ENCODE measurements at places on chromosomes 6 and 20.

GRCh38 chr6:167998215-167998614 lies 744 bp downstream of the KIF25 start:
- no peak for DNase-seq

GRCh38 chr6:49416195-49416594 lies 46.9 kb downstream of the MMUT start:
- no peak for DNase-seq

- DNase-seq = no peak
Observed at GRCh38 chr6:167546611-167547327, 221.9 kb downstream of the TTLL2 start.

DNA sequence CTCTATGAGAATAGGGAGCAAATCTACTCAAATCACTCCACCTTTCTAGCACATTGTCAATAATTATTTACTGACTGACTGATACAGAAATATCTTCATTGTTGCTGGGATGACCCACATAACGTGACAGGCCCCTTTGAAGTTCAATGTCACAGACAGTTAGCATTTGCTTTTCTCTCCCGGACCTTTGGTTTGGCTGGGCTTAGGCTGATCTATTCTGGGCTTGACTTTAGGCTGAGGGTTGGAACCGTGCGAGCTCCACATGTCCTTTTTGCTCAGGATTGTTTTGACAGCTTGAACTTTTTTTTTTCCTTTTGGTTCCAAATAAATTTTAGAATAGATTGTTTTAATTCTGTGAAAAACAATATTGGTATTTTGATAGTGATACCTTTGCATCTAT lies 12.0 kb downstream of the ULBP3 start:
- no peak for DNase-seq

DNA sequence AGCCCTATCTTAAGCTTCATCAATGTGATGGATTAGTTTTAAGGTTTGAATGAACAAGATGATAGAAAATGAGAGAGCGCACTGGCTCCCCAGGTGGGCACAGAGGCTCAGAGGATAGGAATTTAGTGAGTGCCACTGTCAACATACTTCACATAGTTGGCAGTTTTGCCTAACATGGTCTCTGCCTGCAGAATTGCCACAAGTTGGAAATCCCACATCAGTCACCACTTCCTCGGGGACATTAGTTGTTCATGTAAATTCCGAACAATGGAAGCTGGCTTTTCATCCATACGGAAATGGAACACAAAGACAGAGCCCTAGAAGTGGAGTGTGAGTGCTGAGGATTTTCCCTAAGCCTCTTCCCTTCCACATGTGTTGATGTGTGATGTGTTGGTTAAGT lies 123.9 kb upstream of the PHACTR1 start:
- DNase-seq = no peak

- no peak for DNase-seq
Observed at GRCh38 chr20:8260837-8261251, 128.8 kb downstream of the PLCB1 start.

DNA sequence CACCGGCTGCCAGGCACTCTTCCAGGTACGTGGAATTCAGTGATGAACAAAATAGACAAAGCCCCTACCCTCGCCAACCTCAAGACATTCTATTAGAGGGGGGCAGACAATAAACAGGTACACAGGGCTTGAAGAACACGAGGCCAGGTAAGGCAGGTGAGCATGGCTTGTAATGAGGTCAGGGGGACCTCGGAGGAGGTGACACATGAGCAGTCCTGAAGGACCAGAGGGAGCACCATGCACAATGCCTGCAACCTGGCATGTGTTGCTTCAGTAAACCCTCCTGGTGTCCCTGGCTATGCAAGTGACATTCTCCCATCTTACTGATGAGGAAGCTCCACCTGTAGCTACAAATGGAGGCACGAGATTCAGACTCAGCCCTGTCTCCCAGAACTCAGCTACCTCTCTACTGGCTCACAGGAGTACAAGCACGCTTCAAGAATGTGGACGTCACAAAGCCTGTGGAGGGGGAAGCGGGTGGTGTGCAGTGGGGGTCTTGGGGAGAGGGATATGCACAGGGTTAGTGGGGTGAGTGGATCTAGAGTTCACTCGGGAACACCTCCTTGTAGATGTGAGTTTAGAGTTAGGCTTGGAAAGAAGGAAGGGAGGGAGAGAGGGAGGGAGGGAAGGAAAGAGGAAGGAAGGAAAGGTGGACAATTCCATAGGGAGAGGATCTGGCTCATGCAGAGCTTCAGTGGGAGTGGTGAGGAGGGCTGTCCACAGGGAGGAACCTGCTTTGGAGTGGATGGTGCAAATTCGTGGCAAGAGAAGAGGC lies 7.6 kb upstream of the MAPK13 start:
- DNase-seq = no peak

DNA sequence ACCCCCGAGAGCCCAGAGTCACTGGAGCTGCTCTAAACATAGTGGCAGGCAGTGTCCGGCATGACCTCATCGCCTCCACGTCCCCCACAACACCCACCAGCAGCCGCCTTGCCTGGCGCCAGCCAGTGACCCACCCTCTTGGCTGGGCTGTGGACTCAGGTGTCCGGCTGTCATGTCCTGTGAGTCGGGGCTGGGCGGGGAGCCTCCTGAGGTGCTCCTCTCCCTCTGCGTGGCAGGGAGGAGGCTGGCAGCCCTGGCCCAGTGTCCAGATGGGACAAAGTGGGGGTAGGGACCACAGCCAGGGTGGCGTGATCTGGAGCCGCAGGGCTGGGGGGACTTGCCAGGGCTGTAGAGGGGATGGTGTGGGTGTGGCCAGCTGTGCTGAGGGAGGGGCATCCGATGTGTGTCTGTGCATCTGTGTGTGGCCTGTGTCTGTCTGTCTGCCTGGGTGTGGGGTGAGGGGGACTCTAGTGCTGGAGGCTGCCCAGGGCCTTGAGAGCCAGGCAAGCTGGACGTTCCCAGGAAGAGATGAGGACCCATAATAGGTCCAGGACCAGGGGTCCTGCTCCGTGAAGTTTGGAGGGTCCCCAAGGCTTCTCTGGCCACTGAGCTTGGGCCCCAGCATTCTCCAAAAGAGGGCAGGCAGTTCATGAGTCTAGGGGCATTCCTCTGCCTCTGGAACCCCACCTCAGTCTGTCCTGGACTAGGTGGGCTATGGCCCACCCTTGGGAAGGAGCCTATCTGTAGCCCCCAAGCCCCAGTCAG lies 2.3 kb upstream of the SOX18 start:
- DNase-seq = no peak

- DNase-seq = no peak
Observed at GRCh38 chr6:170510631-170511030, 42.5 kb downstream of the PSMB1 start.

DNA sequence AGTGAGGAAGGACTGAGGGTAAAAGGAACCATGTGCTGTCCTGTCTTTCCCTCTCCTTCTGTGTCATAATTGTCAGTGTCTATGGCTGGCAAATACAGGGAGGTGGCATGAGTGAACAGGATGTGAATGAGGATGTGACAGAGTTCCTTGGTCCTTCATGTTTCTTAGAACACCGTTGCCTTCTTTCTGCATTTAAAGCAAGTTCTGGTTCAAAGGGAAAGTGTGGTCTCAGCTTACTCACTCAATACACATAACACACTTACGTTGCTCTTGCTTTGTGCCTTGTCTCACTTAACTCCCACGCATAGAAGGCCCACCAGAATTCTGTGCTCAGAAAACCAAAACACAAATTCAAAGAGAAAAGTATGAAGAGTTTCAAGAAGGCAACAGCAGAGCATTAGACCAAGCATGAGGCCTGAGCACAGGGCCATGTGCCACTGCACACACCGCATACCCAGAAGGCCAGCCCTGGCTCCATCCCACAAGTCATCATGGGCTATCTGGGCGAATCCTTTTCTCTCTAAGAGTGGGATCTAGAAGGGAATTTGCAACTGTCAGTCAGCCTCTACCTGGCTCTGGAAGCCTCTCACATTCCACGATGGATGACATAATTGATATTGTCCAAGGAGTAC lies 38.9 kb upstream of the SAYSD1 start:
- no peak for DNase-seq

DNA sequence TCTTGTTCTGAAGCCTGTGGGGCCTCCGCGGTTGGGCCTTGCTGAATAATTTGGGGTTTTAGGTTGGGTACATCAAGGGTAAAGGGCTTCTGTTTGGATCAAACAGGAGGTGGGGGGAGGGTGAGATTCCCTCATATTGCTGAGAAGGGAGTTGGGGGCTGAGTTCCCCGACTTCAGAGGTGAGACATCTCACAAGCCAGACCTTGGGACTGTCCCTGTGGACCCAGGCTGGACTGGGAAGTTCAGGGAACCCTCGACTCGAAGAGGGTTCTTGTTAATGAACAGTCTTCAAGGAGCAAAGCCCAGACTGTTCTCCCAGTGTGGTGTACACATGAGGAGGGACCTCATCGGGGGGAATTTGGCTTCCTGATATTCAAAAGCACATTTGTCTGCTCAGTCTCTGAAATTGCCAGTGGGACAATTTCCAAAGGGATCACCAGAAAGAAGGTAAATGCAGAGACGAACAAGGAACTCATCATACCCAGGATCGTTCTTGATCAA lies 118.5 kb downstream of the SYCP2 start:
- no peak for DNase-seq
